OCI-LY7 (cell line): ENCODE measurements at places on chromosomes 1 and 21. TPM values are rescaled to one million over a fixed set of nuclear protein-coding genes. Genes with fewer than 3 reads are reported as not detected.

The OR2T2 gene
- not detected in 2 replicates for total RNA-seq

The S100A3 gene
- total RNA-seq: not detected in 2 replicates

The C1QTNF12 gene
- 6.1 and 7.0 TPM in 2 replicates for total RNA-seq

GRCh38 chr21:44972821-44973220, 33.0 kb downstream of the SLX9 start:
- DNase-seq: no peak

DNA sequence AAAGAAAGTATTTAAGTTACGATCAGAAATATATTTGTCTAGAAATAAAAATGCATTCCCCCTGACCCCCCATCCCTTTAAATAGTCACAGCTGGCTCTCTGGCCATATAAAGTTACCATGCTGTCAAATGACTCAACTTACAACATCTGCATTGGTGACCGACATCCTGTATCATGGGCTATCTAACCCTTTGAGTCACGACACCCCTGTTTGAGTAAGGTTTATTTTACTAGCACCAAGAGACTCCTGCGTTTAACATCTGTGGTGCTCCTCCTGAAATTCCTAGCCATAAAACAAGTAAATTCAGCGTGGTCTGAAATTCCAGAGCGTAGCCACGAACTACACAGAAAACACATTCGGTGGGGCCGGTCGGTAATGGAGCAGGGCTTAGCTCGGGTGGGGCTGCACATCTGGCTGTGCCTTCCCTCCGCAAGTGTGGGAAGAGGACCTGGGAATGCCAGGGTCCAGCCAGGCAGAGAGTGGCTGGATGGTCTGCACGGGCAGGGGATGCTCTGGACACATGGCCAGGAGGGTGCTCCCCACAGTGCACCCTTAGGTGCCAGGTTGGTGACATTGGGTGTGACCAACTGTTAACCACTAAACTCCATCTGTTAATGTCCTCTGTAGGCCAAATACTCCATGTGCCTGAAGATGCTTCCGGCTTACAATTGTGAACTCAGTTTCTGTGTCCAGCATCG, 53.0 kb upstream of the CLDN14 start:
- DNase-seq: no peak

DNA sequence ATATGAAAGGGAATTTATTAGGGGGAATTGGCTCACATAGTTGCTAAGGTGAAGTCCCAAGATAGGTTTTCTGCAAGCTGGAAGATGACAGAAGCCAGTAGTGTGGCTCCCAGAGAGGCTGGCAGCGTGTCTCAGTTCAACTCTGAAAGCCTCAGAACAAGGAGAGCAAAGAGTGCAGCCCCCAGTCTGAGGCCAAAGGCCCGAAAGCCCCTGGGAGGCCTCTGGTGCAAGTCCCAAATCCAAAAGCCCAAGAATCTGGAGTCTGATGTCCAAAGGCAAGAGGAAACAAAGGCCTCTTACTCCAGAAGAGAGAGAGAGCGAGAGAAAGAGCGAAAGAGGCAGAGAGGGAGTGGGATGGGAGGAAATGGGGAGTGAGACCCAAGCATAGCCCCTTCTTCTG, 18.3 kb downstream of the KCNA2 start:
- no peak for DNase-seq

GRCh38 chr21:32794644-32795079, 23.1 kb upstream of the PAXBP1 start:
- no peak for DNase-seq

GRCh38 chr1:214281720-214282629, 1.0 kb downstream of the SMYD2 start:
- peak; percentile 18 for DNase-seq

GRCh38 chr1:226950871-226951270, 10.8 kb downstream of the COQ8A start:
- no peak for DNase-seq

DNA sequence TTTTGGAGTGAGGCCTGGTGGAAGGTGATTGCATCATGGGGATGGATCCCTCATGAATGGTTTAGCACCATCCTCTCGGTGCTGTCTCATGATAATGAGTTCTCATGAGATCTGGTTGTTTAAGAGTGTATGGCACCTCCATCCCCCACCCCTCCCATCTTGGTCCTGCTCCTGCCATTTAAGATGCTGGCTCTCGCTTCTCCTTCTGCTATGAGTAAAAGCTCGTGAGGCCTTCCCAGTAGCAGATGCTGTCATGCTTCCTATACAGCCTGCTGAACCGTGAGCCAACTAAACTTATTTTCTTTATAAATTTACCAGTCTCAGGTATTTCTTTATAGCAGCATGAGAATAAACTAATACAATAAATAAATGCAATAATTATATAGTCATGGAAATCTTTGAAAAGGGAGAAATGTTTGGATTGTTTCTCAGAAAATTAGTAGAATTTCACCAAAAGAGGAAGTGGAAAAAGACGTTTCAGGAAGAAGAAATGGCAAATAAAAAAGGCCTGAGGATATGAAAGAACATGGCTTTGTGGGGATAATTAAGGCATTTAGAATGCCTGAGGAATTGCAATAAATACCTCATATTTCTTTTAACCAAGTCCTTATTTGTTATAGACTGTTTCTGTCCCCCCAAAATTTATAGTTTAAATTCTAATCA, 451.2 kb upstream of the ADGRL4 start:
- DNase-seq: no peak

GRCh38 chr1:157099633-157100009, at the start of gene ETV3L:
ETV3L (minus strand) TSS chr1:157099808; CDS start chr1:157099523, 285 bp downstream.
- DNase-seq: no peak
